ENCODE measurements at places on chromosomes 5 and 9.
A peak's percentile ranks its signal among the peaks of the same experiment; 100 is the strongest.

DNA sequence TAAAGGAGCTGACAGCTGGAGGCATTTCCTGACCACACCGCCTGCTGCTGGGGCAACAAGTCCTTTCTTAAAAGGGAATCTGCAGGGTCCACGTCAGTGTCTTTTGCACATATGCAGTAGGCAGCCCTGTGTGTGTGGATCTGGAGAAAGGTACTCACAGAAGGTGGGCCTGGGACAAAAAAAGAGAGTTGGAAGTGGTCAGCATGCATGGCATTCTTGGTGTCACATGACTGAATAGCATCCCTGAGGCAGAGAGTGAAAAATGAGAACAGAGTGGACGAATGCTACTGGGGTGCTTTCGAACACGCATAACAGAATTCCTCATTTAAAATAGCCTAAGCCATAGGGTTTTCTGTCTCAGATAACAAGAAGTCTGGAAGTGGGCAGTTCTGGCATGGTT is 47.0 kb downstream of the DNAJC21 start:
- DNase-seq: no peak

- DNase-seq: no peak
Measured at GRCh38 chr9:70475211-70475610, 60.8 kb upstream of the KLF9 start.

- DNase-seq: no peak
Measured at GRCh38 chr9:109409773-109410397, 88.2 kb downstream of the PTPN3 start.

- peak; percentile 55 for DNase-seq
Measured at GRCh38 chr9:88749420-88749819, 214.4 kb downstream of the NXNL2 start.

- DNase-seq: no peak
Measured at GRCh38 chr9:947985-948384, 28.5 kb upstream of the DMRT3 start.

DNA sequence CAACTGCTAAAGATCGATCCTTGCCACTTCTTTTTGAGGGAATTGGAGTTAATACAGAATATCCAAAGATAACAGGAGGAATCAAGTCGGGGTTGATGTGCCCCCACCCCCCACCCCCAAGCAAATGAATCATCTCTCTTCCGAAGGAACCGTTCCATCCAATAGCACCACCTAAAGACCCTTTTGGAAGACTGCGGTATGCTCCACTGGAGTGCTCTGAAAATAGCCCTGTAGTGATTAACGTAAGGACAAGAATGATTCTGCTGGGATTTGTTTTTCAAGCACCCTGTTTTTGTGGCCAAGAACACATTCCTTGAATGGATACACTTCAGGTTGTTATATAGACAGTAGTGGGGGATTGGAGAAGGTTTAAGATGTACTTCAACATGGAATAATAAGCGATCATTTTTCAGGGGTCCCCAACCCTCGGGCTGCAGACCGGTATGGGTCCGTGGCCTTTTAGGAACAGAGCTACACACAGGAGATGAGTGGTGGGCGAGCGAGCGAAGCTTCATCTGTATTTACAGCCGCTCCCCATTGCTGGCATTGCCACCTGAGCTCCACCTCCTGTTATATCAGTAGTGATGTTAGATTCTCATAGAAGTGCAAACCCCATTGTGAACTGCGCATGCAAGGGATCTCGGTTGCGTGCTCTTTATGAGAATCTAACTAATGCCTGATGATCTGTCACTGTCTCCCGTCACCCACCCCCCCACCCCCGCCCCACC is 44.5 kb upstream of the TMEM252 start:
- no peak for DNase-seq

DNA sequence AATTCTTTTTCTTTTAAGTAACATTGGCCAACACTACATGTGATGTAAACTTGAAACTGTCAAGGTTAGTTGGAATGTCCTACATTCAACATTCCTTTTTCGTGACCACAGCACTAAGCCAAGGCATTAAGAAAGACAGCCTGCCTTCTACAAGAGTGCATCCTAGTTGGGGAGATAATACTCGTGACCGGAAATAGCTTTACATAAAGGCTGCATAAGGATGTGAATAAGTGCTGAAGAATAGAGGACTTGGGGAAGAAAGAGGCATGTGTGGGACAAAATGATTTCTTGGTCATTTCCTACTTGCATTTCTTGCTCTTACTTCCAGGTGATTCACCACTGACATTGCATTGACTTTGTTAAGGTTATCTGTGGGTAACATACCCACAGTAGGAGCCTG is 282.0 kb downstream of the DMRT2 start:
- DNase-seq: no peak

GRCh38 chr9:89352874-89353649 is 34.8 kb downstream of the SECISBP2 start:
- DNase-seq: no peak

DNA sequence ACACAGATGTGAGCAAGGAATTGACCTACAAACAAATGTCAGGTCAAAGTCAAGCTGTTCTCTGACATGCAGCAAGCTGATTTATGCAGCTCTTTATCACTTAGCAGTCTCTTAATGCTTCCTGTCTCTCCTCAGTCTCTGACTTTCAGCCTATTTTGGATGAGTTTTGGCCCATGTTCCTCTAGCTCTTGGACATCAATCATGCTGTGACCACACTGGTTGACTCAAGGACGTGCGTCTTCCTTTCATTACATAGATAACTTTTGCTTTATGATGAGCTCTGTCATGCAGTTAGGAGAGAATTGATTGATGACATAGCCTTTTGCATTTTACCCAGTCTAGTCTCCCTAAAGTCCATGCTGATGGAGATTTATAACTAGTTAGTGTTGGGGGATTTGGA is 9.4 kb upstream of the REEP5 start:
- no peak for DNase-seq
